Activated CD8-positive, alpha-beta memory T cell treated with anti-CD3 and anti-CD28 coated beads, Interleukin-2, amount 10 ng/mL, durations not matched to agents 7 days and 5 days (primary cell): ENCODE measurements at places on chromosomes 12 and 14. TPM values are rescaled to one million over a fixed set of nuclear protein-coding genes. Genes with fewer than 3 reads are reported as not detected.

The ITGB7 gene
- total RNA-seq, result 567 TPM

- H3K27me3 ChIP-seq, result peaks cover 15% of the 10 kb centered on the region
- peaks cover 14% of the 10 kb centered on the region for H3K4me1 ChIP-seq
- no peak overlapping the region for H3K4me3 ChIP-seq
- H3K36me3 ChIP-seq, result peaks cover 2% of the 10 kb centered on the region
These were observed 45.9 kb upstream of the SLC24A4 start for GRCh38 chr14:92277031-92277430.

The ACSM4 gene
- not detected for total RNA-seq

DNA sequence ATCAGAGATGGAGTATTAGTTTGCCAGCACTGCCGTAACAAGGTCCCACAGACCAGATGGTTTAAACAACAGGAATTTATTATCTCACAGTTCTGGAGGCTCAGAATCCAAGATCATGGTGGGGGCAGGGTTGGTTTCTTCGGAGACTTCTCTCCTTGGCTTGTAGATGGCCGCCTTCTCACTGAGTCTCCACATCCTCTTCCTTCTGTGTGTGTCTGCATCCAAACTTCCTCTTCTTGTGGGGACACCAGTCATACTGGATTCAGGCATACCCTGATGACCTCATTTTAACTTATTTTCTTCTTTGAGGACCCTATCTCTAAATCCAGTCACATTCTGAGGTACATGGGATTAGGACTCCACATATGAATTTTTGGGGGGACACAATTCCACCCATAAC, 455.5 kb downstream of the RGS6 start:
- no peak overlapping the region for H3K4me3 ChIP-seq
- H3K27me3 ChIP-seq, result peaks cover 42% of the 10 kb centered on the region
- H3K36me3 ChIP-seq, result no peaks in the 10 kb centered on the region
- no peaks in the 10 kb centered on the region for H3K4me1 ChIP-seq
- no peak for DNase-seq

- no peaks in the 10 kb centered on the region for H3K4me1 ChIP-seq
- no peak for DNase-seq
- H3K27me3 ChIP-seq, result peaks cover 7% of the 10 kb centered on the region
- H3K4me3 ChIP-seq, result no peak overlapping the region
- no peaks in the 10 kb centered on the region for H3K36me3 ChIP-seq
These were observed 260.3 kb downstream of the VRK1 start for GRCh38 chr14:97057238-97058073.

The WNT1 gene
- 0.87 TPM for total RNA-seq

The ARHGAP9 gene
- total RNA-seq, result 234 TPM

The TNFAIP2 gene
- not detected for total RNA-seq

DNA sequence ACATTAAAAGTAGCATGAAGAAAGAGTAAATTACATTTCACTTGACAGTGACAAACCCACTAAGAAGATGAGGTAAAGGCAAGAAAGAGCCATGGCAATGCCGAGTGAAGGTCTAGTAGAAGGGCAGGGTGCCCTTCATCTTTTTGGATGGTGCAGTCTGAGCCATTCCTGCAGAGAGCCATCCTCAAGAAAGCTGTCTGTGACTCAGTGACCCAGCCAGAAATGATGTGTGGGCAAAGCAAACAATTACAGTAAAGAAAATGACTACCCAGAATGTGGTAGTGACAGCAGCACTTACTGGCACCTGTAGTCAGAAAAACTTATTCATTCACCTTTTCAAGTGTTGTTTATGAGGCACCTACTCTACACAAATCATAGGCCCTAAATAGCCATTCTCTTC, 281.7 kb downstream of the DUSP6 start:
- no peak overlapping the region for H3K27ac ChIP-seq
- no peak overlapping the region for H3K4me3 ChIP-seq
- DNase-seq, result no peak
- peaks cover 8% of the 10 kb centered on the region for H3K36me3 ChIP-seq
- peaks cover 18% of the 10 kb centered on the region for H3K4me1 ChIP-seq

The CEP170B gene
- 4.6 TPM for total RNA-seq

DNA sequence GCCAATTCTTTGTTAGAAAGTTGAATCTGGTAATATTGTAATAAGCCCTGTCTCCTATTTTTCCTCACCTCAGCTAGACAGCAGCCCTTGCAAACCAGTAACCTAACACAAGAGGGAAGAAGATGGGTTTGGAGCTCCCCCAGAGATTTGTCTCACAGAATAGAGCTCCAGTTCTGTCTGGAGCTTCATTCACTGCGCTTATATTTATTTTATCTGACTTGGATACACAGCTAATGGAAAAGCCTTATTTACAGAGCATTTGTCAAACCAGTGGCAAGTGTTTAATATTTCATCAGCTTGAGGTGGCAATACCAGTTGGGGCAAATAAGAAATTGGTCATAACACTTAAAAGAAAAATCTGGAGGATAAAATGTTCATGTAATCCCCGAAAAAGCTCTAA, 1094.0 kb downstream of the FSCB start:
- H3K36me3 ChIP-seq, result no peaks in the 10 kb centered on the region
- H3K27me3 ChIP-seq, result no peaks in the 10 kb centered on the region
- H3K27ac ChIP-seq, result no peak overlapping the region
- no peak overlapping the region for H3K4me3 ChIP-seq

GRCh38 chr12:108190529-108190928, 61.4 kb downstream of the WSCD2 start:
- no peak overlapping the region for H3K4me3 ChIP-seq
- H3K4me1 ChIP-seq, result no peaks in the 10 kb centered on the region
- no peak overlapping the region for H3K27ac ChIP-seq
- H3K27me3 ChIP-seq, result peaks cover 1% of the 10 kb centered on the region
- DNase-seq, result no peak
- no peaks in the 10 kb centered on the region for H3K36me3 ChIP-seq

The SERPINA12 gene
- not detected for total RNA-seq

The GLIPR1L1 gene
- total RNA-seq, result not detected

DNA sequence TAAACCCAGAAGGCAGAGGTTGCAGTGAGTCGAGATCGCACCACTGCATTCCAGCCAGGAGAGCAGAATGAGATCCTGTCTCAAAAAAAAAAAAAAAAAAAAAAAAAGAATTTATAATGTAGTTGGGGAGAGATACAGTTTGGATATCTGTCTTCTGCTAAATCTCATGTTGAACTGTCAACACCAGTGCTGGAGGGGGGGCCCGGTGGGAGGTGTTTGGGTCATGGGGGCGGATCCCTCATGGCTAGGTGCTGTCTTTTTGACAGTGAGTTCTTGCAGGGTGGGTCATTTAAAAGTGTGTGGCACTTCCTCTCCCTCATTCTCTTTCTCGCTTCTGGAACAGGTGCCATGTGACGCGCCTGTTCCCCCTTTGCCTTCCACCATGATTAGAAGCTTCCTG, 32.8 kb downstream of the CLIP1 start:
- no peaks in the 10 kb centered on the region for H3K4me1 ChIP-seq
- H3K27ac ChIP-seq, result no peak overlapping the region
- H3K27me3 ChIP-seq, result no peaks in the 10 kb centered on the region
- no peak for DNase-seq

DNA sequence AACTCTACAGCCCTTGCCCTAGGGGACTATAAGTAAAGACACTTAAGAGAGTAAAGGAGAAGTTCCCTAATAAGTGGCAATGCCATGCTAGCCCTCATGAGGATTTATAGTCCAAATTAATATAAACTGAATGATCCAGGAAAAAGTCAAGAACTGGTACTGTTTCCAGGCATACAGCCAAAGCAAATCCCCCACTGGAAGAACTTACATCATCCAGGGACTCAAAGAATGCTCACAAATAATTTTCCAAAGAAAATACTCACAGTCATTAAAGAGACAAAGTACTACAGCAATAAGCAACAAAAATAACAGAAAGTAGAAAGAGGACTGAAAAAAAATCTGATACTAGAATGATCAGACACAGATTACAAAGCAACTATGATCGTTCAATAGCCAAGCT, 79.7 kb upstream of the RAP1B start:
- no peaks in the 10 kb centered on the region for H3K27me3 ChIP-seq
- no peak for DNase-seq
- peaks cover 5% of the 10 kb centered on the region for H3K36me3 ChIP-seq
- no peak overlapping the region for H3K4me3 ChIP-seq
- H3K4me1 ChIP-seq, result peaks cover 8% of the 10 kb centered on the region

The DPPA3 gene
- not detected for total RNA-seq

- peaks cover 42% of the 10 kb centered on the region for H3K4me1 ChIP-seq
- H3K4me3 ChIP-seq, result no peak overlapping the region
- H3K27me3 ChIP-seq, result no peaks in the 10 kb centered on the region
- no peak for DNase-seq
These were observed 7.5 kb upstream of the CHD4 start for GRCh38 chr12:6614513-6615172.

- peaks cover 5% of the 10 kb centered on the region for H3K4me1 ChIP-seq
- H3K27me3 ChIP-seq, result no peaks in the 10 kb centered on the region
- peaks cover 8% of the 10 kb centered on the region for H3K36me3 ChIP-seq
- DNase-seq, result no peak
These were observed 23.8 kb downstream of the SLC16A7 start for GRCh38 chr12:59619461-59620240.

DNA sequence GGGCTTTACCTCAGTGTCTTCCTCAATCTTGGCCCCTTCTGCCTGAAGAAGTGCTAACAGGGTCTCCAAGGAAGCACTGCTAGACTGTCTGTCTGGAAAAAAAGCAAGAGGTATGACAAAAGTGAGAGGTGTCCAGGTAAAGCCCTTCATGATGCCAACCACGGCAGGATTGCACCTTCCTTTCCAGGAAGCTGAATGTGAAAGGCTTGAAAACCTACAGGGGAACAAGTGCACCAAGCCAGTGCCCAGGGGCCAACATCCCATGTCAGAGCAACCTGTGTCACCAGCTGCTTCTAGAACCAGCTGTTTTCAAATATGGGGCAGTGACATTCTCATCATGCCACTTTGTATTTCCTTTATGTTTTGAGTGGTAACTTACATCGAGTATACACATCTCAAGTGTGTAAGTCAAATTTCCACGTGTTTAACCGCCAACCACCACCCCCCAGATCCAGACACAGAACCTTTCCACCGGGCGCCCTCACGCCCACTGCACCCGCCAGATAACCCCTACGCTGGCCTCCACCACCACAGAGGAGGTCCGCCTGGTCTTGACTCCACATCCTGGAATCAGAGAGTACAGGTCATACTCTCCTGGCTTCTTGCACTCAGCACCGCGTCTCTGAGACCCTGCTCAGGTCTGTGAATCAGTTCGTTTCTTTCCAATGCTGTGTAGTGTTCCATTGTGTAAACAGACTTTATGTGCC, 27.3 kb downstream of the VPS37B start:
- no peak overlapping the region for H3K27ac ChIP-seq
- peaks cover 33% of the 10 kb centered on the region for H3K36me3 ChIP-seq
- H3K27me3 ChIP-seq, result no peaks in the 10 kb centered on the region
- no peak for DNase-seq
- H3K4me1 ChIP-seq, result peaks cover 30% of the 10 kb centered on the region

DNA sequence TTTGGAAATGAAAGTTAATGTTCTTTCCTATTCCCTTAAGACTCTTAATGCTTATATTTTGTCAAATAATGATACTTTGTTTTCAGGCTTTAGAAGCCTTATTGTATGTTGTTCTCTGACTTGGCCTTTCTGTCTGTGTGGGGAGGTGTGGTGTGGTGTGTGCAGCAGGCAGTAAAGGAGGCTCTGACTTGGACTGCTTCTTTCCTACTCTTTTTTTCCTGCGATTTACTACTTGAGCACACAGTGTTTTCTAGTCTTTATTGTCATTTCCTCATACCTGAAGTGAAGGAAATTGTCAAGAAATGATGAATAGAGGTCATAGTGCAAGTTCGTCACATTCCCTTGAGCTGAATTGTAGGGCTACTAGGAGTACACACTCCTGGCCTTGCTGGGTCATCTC, 26.9 kb downstream of the PIWIL1 start:
- H3K27me3 ChIP-seq, result no peaks in the 10 kb centered on the region
- no peaks in the 10 kb centered on the region for H3K36me3 ChIP-seq
- H3K4me1 ChIP-seq, result no peaks in the 10 kb centered on the region
- no peak for DNase-seq

- no peaks in the 10 kb centered on the region for H3K36me3 ChIP-seq
- no peaks in the 10 kb centered on the region for H3K4me1 ChIP-seq
- peaks cover 21% of the 10 kb centered on the region for H3K27me3 ChIP-seq
- H3K27ac ChIP-seq, result no peak overlapping the region
These were observed 154.3 kb downstream of the TSPAN9 start for GRCh38 chr12:3231399-3231876.

- H3K4me1 ChIP-seq, result peaks cover 9% of the 10 kb centered on the region
- H3K27me3 ChIP-seq, result peaks cover 41% of the 10 kb centered on the region
- H3K36me3 ChIP-seq, result no peaks in the 10 kb centered on the region
- peak; percentile 51 for DNase-seq
These were observed 31.9 kb upstream of the NCOR2 start for GRCh38 chr12:124599074-124599999.

The BEGAIN gene
- 1.4 TPM for total RNA-seq

The TRHDE gene
- total RNA-seq, result not detected

- no peaks in the 10 kb centered on the region for H3K36me3 ChIP-seq
- H3K27ac ChIP-seq, result no peak overlapping the region
- no peaks in the 10 kb centered on the region for H3K4me1 ChIP-seq
- no peak for DNase-seq
- no peaks in the 10 kb centered on the region for H3K27me3 ChIP-seq
- no peak overlapping the region for H3K4me3 ChIP-seq
These were observed 294.6 kb downstream of the FLRT2 start for GRCh38 chr14:85824526-85824925.

The ARF3 gene
- 118 TPM for total RNA-seq

GRCh38 chr12:9731393-9731792, 1.5 kb downstream of the CLECL1 start:
- peaks cover 13% of the 10 kb centered on the region for H3K36me3 ChIP-seq
- H3K27me3 ChIP-seq, result no peaks in the 10 kb centered on the region
- DNase-seq, result no peak
- H3K4me1 ChIP-seq, result peaks cover 36% of the 10 kb centered on the region
- peak overlapping the region; percentile 66 for H3K4me3 ChIP-seq

The SLC38A4 gene
- total RNA-seq, result not detected

GRCh38 chr12:31205054-31205453, 120.9 kb downstream of the SINHCAF start:
- H3K27me3 ChIP-seq, result peaks cover 37% of the 10 kb centered on the region
- no peak overlapping the region for H3K4me3 ChIP-seq
- no peak for DNase-seq
- H3K36me3 ChIP-seq, result no peaks in the 10 kb centered on the region

DNA sequence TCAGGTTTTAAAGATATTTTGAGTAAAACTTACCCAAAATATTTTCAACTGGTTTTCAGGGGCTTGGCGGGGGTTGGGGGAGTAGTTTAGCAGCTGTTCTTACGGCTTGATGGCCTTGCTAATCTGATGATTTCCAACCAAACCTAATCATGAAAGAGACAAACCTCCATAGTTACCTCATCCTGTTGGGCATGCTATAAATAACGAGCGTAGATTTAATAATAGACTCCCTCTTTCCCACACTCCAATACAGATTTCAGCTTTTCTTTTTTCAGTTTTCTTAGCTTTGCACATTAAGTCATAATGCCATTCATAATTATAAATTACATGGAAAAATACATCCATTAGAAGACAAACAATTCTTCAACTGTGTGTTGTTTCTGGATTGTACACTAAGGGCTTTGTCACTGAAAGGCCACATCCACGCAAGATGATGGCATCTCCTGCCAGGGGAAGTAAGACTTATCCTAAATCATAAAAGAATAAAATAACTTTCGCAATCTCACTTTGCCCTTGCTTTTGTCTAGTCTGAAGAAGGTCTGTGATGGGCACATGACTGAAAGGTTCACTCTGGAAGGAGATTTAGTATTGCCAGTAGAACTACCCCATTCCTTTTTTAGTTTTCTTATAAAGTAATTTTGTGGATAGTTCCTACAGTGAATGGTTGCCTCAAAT, 23.2 kb downstream of the ITPR2 start:
- no peak overlapping the region for H3K27ac ChIP-seq
- DNase-seq, result no peak
- peaks cover 4% of the 10 kb centered on the region for H3K36me3 ChIP-seq
- H3K4me1 ChIP-seq, result peaks cover 4% of the 10 kb centered on the region

GRCh38 chr12:16939871-16940306, 333.9 kb upstream of the LMO3 start:
- no peak for DNase-seq
- H3K36me3 ChIP-seq, result no peaks in the 10 kb centered on the region
- no peak overlapping the region for H3K27ac ChIP-seq
